ENCODE measurements at places on chromosomes 5 and 9. TPM values are rescaled to one million over a fixed set of nuclear protein-coding genes. Genes with fewer than 3 reads are reported as not detected.

The PCDHGB2 gene
- total RNA-seq: 0.47 TPM

The PLPP7 gene
- total RNA-seq: not detected

The PAPPA gene
- total RNA-seq: 0.09 TPM

The QRFP gene
- total RNA-seq: not detected

The DOCK8 gene
- 215 TPM for total RNA-seq

The TUSC1 gene
- 0.25 TPM for total RNA-seq

The SLC6A19 gene
- total RNA-seq: not detected

DNA sequence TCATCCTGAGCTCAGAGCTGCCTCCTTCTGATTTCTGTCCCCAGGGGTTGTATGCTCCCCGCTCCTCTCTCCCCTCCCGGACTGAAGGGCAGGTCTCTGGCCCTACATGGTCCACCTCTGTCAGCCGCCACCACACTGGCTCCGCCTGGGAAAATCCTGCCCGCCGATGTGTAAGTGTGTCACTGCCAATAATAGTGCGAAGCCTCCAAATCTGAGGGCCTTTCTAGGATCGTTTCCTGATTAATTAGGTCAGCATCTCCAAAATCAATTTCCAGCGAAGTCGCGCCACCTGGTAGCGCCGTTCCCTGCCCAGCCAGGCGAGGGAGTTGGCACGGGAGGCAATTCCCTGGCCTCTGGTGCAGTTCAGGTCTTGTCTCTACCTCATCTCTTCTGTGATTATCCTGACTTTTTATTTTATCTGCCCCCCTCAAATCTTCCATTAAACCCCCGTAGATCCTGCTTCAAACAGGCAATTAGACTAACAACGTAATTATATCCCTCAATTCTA, 73.5 kb downstream of the ZNF618 start:
- H3K27ac ChIP-seq: no peak overlapping the region
- no peak for DNase-seq
- no peaks in the 10 kb centered on the region for H3K4me1 ChIP-seq
- H3K36me3 ChIP-seq: no peaks in the 10 kb centered on the region
- no peaks in the 10 kb centered on the region for H3K27me3 ChIP-seq

- no peaks in the 10 kb centered on the region for H3K36me3 ChIP-seq
- peaks cover 2% of the 10 kb centered on the region for H3K27me3 ChIP-seq
- H3K4me1 ChIP-seq: no peaks in the 10 kb centered on the region
- no peak overlapping the region for H3K27ac ChIP-seq
These were observed 10.9 kb upstream of the PCDHB1 start for GRCh38 chr5:141040093-141040770.

- no peak overlapping the region for H3K4me3 ChIP-seq
- H3K36me3 ChIP-seq: no peaks in the 10 kb centered on the region
- no peaks in the 10 kb centered on the region for H3K27me3 ChIP-seq
- peaks cover 34% of the 10 kb centered on the region for H3K4me1 ChIP-seq
- H3K27ac ChIP-seq: peak overlapping the region; percentile 79
These were observed 109.4 kb downstream of the CDC42SE2 start for GRCh38 chr5:131373265-131373664.

- H3K36me3 ChIP-seq: no peaks in the 10 kb centered on the region
- H3K27me3 ChIP-seq: no peaks in the 10 kb centered on the region
- H3K4me1 ChIP-seq: no peaks in the 10 kb centered on the region
- no peak overlapping the region for H3K27ac ChIP-seq
- no peak overlapping the region for H3K4me3 ChIP-seq
These were observed 40.2 kb upstream of the PCAT7 start for GRCh38 chr9:94514722-94515121.

- no peak overlapping the region for H3K4me3 ChIP-seq
- H3K36me3 ChIP-seq: no peaks in the 10 kb centered on the region
- H3K27ac ChIP-seq: no peak overlapping the region
- DNase-seq: no peak
- no peaks in the 10 kb centered on the region for H3K27me3 ChIP-seq
These were observed 168.4 kb upstream of the MAP1B start for GRCh38 chr5:71938895-71939294.

DNA sequence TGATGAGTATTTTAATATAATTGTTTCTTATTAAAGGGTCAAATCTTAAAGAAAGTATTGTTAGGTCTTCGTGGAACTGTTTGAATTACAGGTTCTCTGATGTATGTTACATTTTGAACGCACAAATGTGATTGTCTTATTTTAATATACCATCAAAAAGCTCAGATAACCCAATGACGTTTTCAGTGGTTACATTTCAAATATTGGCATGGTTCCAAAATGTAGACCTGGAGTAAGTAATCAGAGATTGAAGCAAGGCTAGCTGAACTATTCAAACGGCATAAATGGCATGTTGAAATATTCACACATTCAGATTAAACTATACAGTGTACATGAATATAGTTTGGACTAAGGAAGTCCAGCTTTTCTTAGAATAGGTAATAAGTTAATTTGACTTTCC, 281.7 kb upstream of the EFNA5 start:
- DNase-seq: no peak
- no peak overlapping the region for H3K4me3 ChIP-seq
- no peaks in the 10 kb centered on the region for H3K36me3 ChIP-seq
- no peaks in the 10 kb centered on the region for H3K27me3 ChIP-seq

GRCh38 chr5:6371079-6371810, 7.1 kb downstream of the MED10 start:
- DNase-seq: no peak
- H3K27me3 ChIP-seq: no peaks in the 10 kb centered on the region
- H3K27ac ChIP-seq: no peak overlapping the region
- H3K4me3 ChIP-seq: no peak overlapping the region
- no peaks in the 10 kb centered on the region for H3K4me1 ChIP-seq
- peaks cover 12% of the 10 kb centered on the region for H3K36me3 ChIP-seq
